Iris pigment epithelial cell (primary cell): ENCODE measurements at places on chromosomes 4 and X.
A peak's percentile ranks its signal among the peaks of the same experiment; 100 is the strongest.

- no peak for DNase-seq
These were observed 46.2 kb upstream of the BCOR start for GRCh38 chrX:40143987-40144386.

DNA sequence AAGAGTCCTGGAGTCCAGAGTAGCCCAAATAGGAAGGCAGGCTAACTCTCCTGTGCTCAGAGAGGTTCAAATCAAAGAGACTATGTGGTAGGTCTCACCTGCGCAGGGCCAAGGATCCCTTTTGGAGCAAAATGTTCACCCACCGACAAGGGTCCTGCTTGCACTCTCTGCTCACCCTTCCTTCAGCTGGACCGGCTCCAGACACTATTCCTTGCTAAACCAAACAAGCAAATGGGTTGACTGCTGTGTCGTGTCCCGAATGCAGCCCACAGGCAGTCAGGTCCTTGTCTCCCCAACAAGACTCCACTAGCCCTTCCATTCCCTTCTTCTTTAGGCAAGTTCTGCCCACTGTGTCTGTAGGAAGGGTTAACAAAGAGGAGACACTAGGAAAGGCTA lies 760 bp downstream of the TRMT2B start:
- DNase-seq: no peak

- no peak for DNase-seq
These were observed 1121.5 kb upstream of the TENM3 start for GRCh38 chr4:181121733-181122132.

- DNase-seq: no peak
These were observed 721 bp upstream of the TMEM150C start for GRCh38 chr4:82562564-82562854.

DNA sequence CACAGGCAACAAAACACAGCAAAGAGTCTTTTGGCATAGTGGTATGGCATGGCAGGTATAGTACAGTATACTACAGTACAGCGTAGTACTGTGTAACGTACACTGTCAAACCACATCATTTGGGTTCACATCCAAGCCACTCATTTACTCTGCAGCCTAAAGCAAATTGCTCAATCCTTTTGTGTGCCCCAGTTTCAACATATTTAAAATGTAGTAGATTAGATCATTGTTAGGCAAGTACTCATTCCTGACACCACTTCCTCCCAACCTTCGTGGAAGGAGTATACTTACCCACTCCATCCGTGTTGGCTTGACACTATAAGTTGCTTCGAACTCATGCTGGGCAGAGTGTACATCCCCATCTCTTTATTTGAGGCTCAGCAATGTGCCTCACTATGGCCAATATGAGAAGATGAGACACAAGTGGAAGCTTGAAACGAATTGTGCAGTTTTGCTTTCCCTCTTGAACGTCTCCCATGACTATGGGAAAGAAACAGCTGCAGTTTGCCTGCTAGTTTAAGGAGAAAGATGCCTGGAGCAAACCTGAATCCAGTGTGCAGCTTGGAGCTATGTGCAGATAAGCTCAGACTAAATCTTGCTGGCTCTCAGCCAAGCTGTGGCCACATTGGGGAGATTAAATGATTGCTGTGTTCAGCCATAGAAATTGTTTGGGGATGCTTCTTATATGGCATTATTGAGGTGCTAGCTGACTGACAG lies 85.7 kb upstream of the TBL1X start:
- DNase-seq: peak; percentile 70

DNA sequence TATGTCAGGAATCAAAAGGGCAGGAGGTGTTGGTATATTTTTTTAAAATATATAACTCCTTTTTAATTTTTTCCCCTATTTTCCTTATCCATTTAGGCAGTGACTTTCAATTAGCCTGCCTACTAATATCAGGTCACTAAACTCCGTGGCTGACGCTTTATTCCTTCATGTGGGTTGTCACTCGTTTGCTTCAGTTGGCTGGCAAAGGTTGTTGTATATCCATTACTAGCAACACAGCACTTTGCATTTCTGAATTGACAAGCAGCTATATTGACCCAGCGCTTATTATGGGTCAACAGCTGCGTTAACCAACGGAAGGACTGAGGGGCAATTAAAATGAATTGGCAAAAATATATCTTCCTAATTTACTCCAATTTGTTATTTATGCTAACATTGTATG lies 87.7 kb downstream of the ARX start:
- DNase-seq: no peak

GRCh38 chrX:109855501-109855900 lies 122.4 kb upstream of the ACSL4 start:
- no peak for DNase-seq

DNA sequence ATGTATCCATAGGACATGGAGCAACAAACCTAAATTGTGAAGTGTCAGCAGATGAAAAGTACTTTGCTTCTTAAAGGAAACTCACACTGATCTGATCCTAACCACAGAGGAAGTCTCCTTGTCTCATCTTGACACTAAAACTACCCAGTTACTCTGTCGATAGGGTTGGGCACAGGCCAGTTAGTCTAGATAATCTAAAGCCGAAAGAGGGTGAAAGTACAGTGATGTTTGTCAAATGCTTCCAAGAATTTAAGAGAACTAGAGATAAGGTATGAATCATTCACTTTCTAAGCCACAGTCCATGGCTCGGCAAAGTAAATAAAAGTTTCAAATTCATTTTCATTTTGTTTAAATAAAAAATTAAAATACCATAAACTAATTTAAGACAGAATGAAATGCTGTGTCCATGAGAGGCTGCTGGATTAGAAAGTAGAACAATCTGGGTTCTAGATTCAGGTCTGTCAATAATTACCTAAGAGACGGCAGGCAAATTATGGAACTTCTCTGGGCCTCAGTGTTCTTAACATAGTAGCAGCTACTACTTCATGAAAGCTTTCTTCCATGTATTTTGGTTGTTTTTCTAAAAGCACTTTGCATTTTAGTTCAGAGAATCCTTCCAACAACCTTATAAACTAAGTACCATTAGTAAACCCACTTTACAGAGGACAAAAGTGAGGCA lies 176.7 kb downstream of the LDB2 start:
- DNase-seq: peak; percentile 94

DNA sequence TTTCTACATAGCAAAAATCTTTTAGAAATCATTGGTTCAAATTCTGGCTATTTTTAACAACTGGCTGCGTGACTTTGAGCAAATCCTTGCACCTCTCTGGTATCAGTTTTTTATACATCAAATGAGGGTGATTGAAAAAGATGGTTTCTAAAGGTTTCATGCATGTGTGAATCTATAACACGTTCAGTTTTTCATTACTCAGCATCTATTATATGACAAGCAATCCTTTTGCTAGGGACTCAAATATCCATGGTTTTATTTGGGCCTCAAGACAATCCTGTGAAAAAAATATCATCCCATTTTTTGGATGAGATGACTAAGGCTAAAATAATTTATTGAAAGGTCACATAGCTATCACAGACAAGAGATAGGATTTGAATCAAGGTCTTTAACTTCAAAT lies 884 bp downstream of the HEPH start:
- no peak for DNase-seq

DNA sequence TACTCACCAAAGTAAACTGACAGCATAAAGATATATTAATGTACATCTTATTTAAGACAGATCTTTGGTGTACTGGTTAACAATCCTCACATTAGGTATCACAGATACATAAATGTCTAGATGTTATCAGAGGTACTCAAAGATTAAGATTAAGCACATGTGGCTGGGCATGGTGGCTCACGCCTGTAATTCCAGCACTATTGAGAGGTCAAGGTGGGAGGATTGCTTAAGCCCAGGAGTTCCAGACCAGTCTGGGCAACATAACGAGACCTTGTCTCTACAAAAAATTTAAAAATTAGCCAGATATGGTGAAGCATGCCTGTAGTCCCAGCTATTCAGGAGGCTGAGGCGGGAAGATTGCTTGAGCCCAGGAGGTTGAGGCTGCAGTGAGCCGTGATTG lies 145.7 kb upstream of the SH3RF1 start:
- no peak for DNase-seq

GRCh38 chrX:108126661-108127060 lies 35.1 kb downstream of the ATG4A start:
- DNase-seq: peak; percentile 11
